ENCODE measurements at places on chromosomes 4 and X.

DNA sequence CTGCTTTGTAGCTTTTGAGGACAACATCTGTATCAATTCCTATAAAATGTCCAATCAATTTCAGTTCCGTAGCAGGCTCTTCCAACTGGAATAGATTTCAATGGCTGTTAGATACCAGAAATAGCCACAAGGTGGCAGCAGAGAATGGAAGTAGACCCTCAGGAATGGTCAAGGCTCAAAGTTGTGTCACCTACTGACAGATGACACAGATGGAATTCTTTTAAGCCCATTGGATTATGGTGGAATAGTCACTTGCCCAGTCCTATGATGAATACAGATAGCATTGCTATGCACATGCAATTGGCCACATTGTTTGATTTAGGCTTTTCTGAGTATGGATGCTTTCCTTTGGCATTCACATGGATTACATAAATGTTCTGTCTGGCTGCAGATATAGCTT is 130.4 kb upstream of the RADX start:
- peak; percentile 32 for DNase-seq

GRCh38 chr4:39353478-39354253 is 12.5 kb downstream of the RFC1 start:
- DNase-seq: peak; percentile 63

DNA sequence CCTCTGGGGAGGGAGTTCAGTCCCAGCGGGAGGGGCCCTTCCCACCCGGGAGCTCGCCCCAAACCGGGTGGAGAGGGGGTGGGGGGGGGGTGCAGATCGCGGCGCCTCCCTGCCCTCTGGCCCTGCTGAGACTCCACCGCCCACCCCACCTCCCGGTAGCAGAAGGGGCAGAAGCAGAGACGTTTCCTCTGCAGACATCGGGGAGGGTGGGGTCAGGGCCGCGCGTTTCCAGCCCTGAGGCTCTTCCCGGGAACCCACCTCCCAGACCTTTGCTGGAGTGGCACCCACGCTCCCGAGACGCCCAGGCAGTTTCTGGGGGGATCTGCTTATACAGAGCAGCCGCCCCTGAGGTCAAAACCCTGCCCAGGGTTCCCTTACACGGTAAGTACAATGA is 30.2 kb downstream of the CPLX1 start:
- no peak for DNase-seq

DNA sequence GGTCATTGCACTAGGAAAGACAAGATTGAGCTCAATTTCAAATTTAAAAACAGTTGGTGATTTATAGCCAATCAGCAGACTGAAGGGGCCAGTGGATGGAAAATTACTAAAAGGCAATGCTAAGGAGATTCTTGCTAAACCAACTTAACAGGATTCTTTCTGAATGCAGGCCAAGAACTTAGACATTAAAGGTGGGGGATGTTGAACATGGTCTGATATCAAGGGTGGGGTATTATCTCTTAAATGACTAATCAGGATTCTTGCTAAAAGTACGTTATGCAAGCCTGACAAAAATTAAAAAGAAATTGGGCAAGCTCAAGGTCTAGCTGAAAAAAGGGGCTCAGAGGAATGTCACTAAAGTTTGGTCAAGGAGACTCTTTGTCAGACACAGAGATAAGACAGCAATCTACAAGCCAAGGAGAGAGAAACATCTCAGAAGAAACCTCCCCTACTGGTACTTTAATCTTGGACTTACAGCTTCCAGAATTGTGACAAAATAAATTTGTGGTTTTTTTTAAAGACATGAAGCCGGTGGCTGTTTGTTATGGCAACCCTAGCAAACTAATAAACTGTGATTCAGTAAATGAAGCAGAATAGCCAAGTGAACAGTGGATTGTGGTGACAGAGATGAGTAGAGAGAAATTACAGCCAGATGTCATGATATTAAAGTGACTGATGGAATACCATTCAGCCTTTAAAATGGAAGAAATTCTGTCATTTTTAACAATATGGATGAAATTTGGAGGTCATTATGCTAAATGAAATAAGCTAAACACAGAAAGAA is 120.3 kb upstream of the KLHL4 start:
- no peak for DNase-seq

- no peak for DNase-seq
Observed at GRCh38 chr4:180557348-180557747, 1685.9 kb upstream of the TENM3 start.

DNA sequence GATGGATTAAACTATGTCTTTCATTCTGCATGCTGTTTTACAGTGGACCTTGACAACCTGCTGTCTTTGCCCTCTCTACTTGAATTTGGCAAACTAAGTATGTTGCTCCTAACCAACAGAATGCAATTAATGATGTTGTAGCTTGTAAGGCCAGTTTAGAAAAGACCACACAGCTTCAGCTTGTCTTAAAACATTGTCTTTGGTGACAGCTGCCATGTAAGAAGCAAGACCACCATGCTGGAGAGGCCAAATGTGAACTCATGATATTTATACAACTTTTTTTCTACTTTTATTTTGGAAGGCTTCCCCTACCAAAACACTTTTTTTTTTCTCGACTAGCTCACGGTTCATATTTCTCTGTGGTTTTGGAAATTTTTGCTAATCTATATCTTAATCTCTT is 278.0 kb upstream of the GNPDA2 start:
- DNase-seq: no peak

DNA sequence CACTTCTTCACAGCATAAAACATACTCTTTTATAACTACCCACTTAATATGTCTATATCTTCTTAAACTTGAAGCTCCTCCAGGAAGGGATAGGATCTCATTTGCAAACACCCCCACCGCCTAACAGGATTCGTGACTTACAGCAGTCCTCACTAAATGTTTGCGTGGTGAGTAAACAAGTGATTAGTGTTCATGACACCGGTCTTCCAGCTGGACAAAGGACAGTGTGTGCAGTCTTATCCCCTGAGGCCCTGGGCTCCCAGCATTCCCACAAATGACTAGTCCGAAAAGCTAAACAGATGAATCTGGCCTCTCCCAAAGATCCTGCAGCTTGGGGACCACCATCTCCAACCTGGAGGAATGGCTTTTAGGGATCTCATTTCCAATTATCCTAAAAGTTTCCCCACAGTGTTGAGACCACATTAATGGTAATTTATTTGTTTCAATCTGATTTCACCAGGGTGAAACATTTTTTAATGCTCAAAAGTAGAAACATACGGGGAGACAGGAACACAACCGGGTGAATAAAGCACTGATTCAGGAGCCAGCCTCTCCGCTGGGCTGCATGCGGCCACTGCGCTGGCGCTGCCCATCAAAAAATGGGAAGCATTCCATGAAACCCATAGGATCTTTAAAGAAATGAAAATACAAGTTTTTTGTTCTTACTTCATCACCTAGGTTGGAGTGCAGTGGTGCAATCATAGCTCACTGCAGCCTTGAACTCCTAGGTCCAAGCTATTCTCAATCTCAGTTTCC is 69.2 kb downstream of the HADH start:
- DNase-seq: no peak

GRCh38 chr4:121765971-121766538 is 1.1 kb upstream of the SMIM43 start:
- no peak for DNase-seq

DNA sequence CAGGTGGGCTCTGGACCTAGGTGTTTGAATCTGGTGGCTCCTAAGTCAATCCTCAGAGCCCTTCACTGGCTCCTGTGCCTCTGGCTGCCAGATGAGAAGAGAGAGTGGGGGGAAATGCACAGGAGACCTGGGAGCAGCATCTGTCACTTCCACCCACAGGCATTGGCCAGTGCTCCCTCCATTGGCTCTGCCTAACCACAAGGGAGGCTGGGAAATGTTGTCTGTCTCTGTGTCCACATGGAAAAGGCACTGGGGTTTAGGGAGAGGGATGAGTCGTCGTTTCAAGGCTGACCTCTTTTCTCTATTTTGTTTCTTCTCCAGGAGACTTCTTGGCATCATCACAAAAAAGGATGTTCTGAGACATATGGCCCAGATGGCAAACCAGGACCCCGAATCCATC is 76.4 kb downstream of the CLCN4 start:
- DNase-seq: no peak

DNA sequence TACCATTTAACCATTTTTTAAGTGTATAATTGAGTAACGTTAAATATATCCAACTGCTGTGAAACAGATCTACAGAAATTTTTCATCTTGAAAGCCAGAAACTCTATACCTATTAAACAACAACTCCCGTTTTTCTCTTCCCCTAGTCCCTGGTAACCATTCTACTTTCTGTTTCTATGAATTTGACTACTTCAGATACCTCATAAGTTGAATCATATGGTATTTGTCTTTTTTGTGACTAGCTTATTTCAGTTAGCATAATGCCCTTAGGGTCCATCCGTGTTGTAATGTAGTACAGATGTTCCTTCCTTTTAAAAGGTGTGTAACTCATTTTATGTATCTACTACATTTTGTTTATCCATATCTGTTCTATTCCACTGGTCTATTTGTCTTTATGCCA is 48.7 kb downstream of the STAG2 start:
- no peak for DNase-seq

GRCh38 chrX:111662292-111662691 is 18.7 kb upstream of the ALG13 start:
- no peak for DNase-seq

- DNase-seq: no peak
Observed at GRCh38 chr4:139483000-139483399, 29.1 kb downstream of the RAB33B start.

DNA sequence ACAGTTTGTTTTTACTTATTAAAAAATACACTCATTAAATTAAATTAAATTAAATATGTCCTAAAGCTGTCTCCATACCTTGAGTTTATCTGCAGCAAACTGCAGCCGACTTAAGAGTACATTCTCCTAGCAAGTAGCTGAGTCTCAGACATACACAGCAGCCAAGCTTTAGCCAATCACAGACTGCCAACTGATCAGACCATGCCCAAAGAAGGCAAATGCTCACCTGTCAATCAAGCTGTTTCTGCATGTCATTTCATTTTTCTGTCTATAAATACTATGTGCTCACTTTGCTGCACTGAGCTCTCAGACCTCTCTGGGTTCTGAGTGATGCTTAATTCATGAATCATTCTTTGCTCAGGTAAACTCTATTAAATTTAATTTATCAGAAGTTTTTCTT is 280.9 kb upstream of the EPHA5 start:
- no peak for DNase-seq

DNA sequence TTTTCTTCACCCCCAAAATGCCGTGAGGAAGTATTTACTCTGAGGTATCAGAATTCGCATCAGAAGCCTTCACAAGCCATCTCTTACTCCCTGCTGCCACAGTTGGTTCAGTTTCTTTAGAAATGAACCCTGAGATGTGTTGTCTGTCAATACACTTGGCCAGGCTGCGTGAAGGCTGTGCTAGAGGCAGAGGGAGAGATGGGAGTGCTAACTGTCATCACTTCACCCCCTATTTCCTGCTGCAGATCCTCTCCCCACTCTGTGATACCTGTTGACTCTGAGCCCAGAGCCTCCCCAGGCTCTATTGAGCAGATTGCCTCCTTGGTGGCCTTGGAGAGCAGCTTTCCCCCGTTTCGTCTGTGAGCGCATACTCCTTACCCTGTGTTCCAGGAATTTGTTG is 34.8 kb downstream of the FHIP1A start:
- no peak for DNase-seq

- no peak for DNase-seq
Observed at GRCh38 chrX:69060631-69061408, 104.4 kb downstream of the PJA1 start.

GRCh38 chrX:124023838-124024238 is 62.3 kb downstream of the STAG2 start:
- no peak for DNase-seq

DNA sequence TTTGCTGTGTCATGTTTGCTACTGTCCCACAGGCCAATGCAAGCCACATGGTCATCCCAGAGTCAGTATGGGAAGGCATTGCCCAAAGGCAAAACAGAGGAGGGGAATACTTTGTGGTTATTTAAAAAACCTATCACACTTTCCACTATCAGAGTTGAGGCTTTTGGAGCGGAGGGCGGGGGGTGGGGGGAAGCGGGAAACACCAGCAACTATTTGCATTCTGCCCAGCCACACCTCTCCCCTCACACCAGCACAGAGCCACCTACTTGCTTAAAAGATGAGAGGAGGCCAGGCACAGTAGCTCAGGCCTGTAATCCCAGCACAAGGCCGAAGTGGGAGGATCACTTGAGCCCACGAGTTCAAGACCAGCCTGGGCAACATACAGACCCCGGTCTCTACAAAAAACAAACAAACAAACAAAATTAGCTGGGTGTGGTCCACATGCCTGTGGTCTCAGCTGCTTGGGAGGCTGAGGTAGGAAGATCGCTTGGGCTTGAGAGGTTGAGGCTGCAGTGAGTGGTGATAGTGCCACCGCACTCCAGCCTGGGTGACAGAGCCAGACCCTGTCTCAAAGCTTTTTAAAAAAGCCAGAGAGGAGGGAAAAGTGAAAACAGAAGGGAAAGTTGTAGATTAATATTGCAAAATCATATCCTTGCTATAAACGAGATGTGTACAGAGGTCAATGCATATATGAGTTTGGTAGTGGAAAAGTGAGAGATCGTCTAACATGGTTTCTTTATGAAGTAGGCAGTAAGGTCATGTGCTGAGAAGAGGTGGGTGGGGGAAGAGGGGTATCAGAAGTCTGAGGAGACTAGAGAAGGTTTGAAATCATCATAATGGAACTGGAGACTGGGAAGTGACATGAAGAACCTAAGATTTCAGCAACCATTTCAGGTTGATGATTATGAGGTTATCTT is 1.9 kb upstream of the CHST7 start:
- DNase-seq: no peak

DNA sequence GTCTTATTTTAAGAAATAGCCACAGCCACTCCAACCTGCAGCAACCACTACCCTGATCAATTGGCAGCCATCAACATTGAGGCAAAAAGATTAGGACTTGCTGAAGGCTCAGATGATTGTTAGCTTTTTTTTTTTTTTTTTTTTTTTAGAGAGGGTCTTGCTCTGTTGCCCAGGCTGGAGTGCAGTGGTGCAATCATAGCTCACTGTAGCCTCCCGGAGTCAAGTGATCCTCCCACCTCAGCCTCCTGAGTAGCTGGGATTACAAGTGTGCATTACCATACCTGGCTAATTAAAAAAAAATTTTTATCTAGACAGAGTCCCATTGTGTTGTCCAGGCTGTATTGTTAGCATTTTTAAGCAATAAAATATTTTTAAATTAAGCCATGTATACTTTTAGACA is 26.5 kb downstream of the RHOH start:
- no peak for DNase-seq

DNA sequence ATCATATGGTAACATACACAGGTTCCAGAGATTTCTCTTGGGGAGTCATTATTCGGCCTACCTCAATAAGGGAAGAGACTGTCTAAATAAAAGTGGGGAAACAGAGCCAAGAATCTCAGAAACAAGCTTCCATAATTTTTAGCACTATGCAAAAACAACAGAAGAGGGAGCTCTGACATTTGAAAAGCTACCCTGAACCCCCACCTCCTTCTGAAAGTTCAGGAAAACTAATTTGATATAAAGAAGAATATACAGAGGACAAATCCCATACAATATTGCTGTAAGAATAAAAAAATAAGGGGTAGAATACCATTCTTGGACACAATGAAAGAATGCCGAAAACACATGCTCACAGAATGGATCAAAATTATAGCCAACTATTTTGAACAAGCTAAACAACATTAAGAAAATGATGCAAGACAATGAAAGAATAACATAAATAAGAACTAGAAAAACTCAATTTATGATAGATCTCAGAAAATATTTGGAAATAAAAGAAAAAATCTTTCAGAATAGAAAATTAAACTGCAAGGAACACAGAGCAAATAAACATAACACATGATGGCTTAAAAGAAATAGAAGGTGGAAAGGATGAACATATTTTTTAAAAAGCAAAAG is 14.4 kb upstream of the ZNF41 start:
- no peak for DNase-seq

- peak; percentile 74 for DNase-seq
Observed at GRCh38 chr4:152255437-152255836, 280.5 kb downstream of the FBXW7 start.

GRCh38 chr4:8540586-8540985 is 39.6 kb upstream of the GPR78 start:
- no peak for DNase-seq

All from CD4-positive, alpha-beta memory T cell (primary cell).